ENCODE measurements at places on chromosomes 2 and 18.
A peak's percentile ranks its signal among the peaks of the same experiment; 100 is the strongest.

GRCh38 chr18:49685231-49685942, 123.5 kb downstream of the LIPG start:
- DNase-seq, result no peak

DNA sequence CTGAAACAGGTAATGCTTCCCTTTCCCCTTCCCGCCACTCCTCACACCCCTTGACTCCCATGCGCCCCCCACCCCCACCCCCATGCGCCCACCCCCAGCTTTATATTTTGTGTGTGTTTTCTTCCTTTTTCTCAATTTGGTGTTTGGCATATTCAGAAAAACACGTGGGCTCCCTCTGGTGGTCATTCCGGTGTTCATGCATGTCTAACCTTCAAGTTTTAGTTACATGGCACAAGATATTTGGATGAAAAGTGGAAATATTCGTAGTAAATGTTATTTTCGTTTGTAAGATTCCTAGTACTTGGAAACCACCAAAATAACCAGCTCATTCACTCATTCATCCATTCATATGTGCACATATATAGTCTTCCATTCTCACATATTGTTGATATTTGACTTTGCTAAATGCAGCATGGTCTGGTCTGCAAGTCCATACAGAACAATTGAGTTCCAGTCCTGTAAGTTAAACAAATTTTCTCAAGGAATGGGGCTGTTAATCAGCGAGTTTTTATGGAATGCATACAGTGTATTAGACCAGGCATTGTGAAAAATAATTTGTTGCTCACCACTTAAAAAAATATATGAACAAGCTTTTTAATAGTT, 143.6 kb upstream of the MAP3K20 start:
- DNase-seq, result peak; percentile 67

GRCh38 chr2:229231328-229231868, 39.7 kb downstream of the PID1 start:
- no peak for DNase-seq

- no peak for DNase-seq
Observed at GRCh38 chr2:145112467-145112866, 592.5 kb upstream of the ZEB2 start.

GRCh38 chr2:219362524-219363164, 25.1 kb downstream of the DNPEP start:
- no peak for DNase-seq

- no peak for DNase-seq
Observed at GRCh38 chr2:64766841-64767669, 113.3 kb upstream of the SERTAD2 start.

GRCh38 chr2:100603948-100604633, 41.3 kb downstream of the PDCL3 start:
- no peak for DNase-seq

- no peak for DNase-seq
Observed at GRCh38 chr2:26144031-26144430, 28.9 kb upstream of the GAREM2 start.

- no peak for DNase-seq
Observed at GRCh38 chr2:201696151-201696659, 2.2 kb downstream of the MPP4 start.

DNA sequence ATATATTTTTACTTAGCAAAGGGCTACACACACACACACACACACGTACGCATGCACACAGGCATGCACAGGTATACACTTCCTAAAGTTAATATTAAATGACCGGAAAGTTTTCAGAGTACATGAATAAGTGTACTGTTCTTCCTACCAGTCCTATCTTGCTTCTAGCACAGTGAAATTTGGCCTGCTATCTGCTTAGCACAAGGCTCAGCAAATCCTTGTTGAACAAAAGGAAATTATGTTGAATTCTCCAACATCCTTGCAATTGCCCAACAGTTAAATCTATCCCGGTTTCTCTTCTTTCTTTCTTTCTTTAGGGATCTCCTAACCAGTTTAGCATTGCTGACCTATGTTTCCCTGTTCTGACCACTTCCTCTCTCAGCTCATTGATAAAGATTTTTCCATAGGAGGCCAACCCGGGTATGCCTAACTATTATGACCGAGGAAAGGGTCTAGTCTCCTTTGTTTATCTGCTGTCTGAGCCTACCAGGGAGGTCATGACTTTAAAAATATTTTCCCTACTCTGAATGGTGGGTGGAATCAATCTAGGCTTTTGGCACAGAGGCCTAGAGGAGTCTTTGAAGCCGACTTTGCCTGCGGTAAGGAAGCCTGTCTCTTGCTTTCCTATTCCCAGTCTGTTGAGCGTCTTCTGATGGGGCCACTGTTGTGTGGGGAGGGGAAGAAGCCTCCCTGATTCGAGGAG, 400.7 kb downstream of the HRH4 start:
- DNase-seq, result no peak

DNA sequence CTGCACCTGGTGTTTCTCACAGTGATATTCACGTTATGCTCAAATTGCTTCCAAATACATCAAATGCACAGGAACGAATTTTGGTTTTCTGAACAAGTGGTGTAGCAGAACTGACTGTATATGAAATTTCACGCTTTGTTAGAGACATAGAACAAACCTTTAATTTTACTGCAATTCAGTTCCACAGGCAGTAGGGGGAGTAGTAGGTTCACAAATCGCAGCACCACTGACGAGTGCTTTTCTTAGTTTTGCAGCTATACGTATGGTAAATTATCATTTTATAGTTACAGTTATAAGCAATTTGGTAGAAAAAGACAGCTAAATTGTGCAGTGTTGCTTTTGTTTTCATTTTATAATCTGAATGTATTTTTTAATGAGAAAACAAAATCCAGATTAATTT, 113.3 kb downstream of the KIAA1328 start:
- DNase-seq, result peak; percentile 20

- DNase-seq, result no peak
Observed at GRCh38 chr2:178829299-178829960, 22.2 kb upstream of the TTN start.
